ENCODE measurements at places on chromosomes 5 and 9.

DNA sequence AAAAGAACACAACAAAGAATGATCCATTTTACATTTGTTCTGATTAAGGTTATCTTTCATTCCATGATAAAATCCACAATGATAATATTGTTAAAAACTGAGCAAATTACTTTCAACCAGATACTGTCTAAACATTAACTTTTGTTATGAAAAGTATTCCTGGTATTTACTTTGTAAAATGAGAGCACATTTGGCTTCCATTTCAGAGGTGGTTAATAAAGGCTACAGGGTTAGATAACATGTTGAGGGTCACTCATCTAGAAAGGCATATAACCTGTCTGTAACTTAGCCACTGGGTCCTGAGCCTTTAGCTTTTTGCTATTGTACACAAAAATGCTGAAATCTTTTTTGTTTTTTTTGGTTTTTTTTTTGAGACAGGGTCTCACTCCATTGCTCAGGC lies 99.3 kb downstream of the ANXA2R start:
- no peak for DNase-seq

DNA sequence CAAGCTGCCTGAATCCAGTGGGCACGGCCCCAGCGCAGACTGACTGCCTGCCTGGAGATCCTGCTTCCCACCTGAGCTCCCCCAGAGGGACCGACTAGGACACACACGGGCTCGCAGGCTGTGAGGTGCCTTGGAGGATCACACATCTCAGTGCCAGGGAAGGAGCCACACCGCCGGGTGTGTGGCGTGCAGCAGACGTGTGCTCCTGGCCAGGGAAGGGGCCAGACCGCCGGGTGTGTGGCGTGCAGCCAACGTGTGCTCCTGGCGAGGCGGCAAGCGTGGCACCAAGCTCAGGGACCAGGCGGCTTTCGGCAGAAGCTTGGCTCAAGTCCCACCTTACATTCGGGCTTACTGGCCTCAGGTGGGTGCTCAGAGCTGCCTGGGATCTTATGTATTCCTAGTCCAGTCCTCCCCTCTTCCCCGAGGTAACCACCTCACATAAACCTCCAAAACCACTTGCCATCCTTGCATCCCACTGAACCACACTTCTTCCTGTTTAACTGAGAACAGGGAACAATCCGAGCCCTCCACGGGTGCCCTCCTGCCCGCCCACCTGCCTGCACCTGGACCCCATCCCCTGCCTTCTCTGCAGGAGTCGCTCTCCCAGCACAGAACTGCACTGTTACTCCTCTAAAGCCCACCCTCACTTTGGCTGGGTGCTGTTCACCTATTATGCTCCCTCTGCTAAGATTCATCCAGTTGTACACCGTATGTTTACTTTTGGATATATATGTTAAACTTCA lies 22.4 kb upstream of the MRNIP start:
- no peak for DNase-seq

DNA sequence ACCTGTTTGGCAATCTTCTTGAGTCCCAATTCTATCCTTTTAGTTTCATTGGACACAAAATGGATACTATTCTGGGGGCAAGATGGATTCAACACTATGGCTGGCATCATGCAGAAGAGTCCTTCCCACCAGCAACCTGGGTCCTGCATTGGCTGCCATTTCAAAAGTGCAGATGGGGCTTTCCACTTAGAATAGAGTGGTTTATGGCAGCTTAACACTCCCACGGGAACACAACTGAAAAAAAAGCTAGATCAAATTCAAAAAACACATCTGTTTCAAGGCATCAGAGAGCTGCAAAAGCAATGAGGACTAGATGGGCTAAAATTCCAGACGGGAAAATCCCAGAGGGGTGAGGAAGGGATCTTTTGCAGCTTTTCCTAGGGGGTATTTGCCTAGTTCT lies 11.2 kb upstream of the HMHB1 start:
- no peak for DNase-seq

- DNase-seq = no peak
Measured at GRCh38 chr5:83764101-83764500, 43.4 kb upstream of the HAPLN1 start.

DNA sequence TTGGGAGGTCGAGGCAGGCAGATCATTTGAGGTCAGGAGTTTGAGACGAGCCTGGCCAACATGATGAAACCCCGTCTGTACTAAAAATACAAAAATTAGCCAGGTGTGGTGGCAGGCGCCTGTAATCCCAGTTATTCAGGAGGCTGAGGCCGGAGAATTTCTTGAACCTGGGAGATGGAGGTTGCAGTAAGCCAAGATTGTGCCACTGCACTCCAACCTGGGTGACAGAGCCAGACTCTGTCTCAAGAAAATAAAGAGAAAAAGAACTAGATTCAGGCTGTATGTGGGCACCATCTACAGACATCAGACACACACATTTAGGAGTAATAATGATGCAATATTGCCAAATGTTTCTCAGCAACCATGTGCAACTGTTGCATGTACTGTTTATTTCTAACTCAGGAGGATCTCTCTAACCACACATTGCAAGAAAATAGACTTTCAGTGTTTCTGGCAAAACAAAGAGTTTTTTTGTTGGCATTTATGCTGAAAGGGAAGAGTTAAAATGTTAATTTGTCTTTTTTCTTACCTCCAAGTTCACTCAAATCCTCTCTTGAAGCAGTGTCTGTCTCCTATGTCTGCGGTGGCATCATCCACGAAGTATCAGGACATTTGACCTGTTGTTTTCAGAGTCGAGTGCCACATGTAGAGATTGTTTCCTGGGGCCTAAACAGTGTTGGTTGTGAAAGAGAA lies 5.1 kb upstream of the ORM1 start:
- no peak for DNase-seq

All from activated CD8-positive, alpha-beta memory T cell treated with anti-CD3 and anti-CD28 coated beads, Interleukin-2, amount 10 ng/mL, durations not matched to agents 7 days and 5 days (primary cell).